Stomach (tissue), 19 donors: ENCODE measurements at places on chromosomes 5 and 9. TPM values are rescaled to one million over a fixed set of nuclear protein-coding genes. Genes with fewer than 3 reads are reported as not detected.

DNA sequence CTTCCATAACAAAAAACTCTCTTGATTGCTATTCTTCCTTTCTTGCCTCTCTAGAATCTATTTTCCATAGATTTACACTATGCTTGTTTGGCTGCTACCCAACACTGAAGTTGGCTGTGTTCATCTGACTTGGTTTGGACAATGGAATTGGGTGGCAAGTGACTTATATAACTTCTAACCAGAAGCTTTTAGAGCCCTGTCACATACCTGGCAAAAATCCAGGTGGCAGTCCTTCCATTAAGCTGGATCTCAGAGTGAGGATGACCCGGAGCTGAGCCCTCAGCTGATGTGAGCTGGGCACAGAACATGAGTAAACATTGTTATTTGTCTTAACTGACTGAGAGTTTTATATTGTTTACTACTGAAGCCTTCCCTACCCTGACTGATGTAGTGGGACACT is 225.7 kb downstream of the TLR4 start:
- H3K4me3 ChIP-seq: no peak overlapping the region
- H3K27me3 ChIP-seq: no peaks in the 10 kb centered on the region
- H3K27ac ChIP-seq: no peak overlapping the region
- no peaks in the 10 kb centered on the region for H3K36me3 ChIP-seq
- no peaks in the 10 kb centered on the region for H3K4me1 ChIP-seq

GRCh38 chr5:97628807-97629206 is 445.8 kb upstream of the RIOK2 start:
- no peaks in the 10 kb centered on the region for H3K27me3 ChIP-seq
- H3K4me1 ChIP-seq: no peaks in the 10 kb centered on the region
- no peak for DNase-seq
- H3K36me3 ChIP-seq: no peaks in the 10 kb centered on the region

- DNase-seq: no peak
- H3K27me3 ChIP-seq: no peaks in the 10 kb centered on the region
- no peak overlapping the region for H3K27ac ChIP-seq
- H3K4me1 ChIP-seq: no peaks in the 10 kb centered on the region
- no peak overlapping the region for H3K4me3 ChIP-seq
Observed at GRCh38 chr9:98558575-98558974, 150.2 kb downstream of the GABBR2 start.

- no peak for DNase-seq
- no peak overlapping the region for H3K4me3 ChIP-seq
- no peaks in the 10 kb centered on the region for H3K4me1 ChIP-seq
- H3K27ac ChIP-seq: no peak overlapping the region
- no peaks in the 10 kb centered on the region for H3K27me3 ChIP-seq
- no peaks in the 10 kb centered on the region for H3K36me3 ChIP-seq
Observed at GRCh38 chr9:31536471-31536870, 848.0 kb upstream of the ACO1 start.

- no peaks in the 10 kb centered on the region for H3K36me3 ChIP-seq
- peak; percentile 74 for DNase-seq
- H3K27ac ChIP-seq: no peak overlapping the region
- H3K27me3 ChIP-seq: no peaks in the 10 kb centered on the region
- H3K4me3 ChIP-seq: no peak overlapping the region
Observed at GRCh38 chr5:142246258-142246657, 78.6 kb downstream of the SPRY4 start.

- no peak overlapping the region for H3K4me3 ChIP-seq
- no peak overlapping the region for H3K27ac ChIP-seq
- H3K4me1 ChIP-seq: no peaks in the 10 kb centered on the region
- no peaks in the 10 kb centered on the region for H3K36me3 ChIP-seq
- no peak for DNase-seq
Observed at GRCh38 chr5:131226899-131227298, 37.0 kb upstream of the CDC42SE2 start.

- no peak overlapping the region for H3K27ac ChIP-seq
- no peak for DNase-seq
- no peaks in the 10 kb centered on the region for H3K36me3 ChIP-seq
- no peak overlapping the region for H3K4me3 ChIP-seq
- H3K4me1 ChIP-seq: no peaks in the 10 kb centered on the region
Observed at GRCh38 chr5:44495280-44495679, 106.1 kb upstream of the FGF10 start.

- H3K4me3 ChIP-seq: no peak overlapping the region
- no peaks in the 10 kb centered on the region for H3K4me1 ChIP-seq
- no peaks in the 10 kb centered on the region for H3K36me3 ChIP-seq
- peak; percentile 21 for DNase-seq
- H3K27ac ChIP-seq: no peak overlapping the region
Observed at GRCh38 chr9:108245331-108245730, 610.5 kb downstream of the ACTL7B start.

DNA sequence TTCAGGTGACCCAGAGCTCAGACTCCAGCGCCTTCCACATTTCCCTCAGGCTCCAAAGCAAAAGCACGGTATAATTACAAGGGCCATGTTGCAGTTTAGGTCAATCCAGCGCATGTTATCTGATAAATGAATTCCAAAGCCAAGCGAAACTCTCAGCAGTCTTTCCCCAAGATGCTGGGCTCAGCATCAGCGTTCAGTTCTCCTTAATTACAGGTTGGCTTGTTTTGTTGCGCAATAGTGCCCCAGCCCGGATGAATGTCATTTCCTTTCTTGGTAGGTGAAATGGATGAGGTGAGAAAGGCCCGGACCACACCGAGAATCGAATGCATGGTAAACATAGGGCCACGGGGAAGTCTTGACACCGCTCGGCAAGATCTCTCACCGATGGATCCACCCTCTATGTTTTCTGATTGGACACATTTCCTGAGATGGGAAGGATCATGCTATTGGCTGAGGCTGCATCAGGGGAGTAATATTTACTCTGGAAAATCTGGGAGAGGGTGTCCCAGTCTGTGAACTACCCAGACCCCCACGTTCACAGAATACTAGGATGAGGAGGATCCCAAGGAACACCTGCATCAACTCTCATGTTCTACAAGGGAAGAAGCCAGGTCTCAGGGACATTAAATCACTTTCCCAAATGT is 221.2 kb upstream of the ANKRD55 start:
- H3K4me1 ChIP-seq: no peaks in the 10 kb centered on the region
- H3K36me3 ChIP-seq: no peaks in the 10 kb centered on the region

- no peaks in the 10 kb centered on the region for H3K36me3 ChIP-seq
- H3K4me3 ChIP-seq: peak overlapping the region; percentile 36
- DNase-seq: no peak
Observed at GRCh38 chr9:99296291-99296951, 74.3 kb downstream of the SEC61B start.

GRCh38 chr9:96510258-96510657 is 60.3 kb downstream of the HABP4 start:
- no peaks in the 10 kb centered on the region for H3K4me1 ChIP-seq
- no peak for DNase-seq
- H3K4me3 ChIP-seq: no peak overlapping the region
- no peaks in the 10 kb centered on the region for H3K27me3 ChIP-seq

GRCh38 chr5:43642428-43642827 is 39.4 kb downstream of the NNT start:
- H3K36me3 ChIP-seq: peaks cover 21% of the 10 kb centered on the region
- no peak for DNase-seq
- no peaks in the 10 kb centered on the region for H3K27me3 ChIP-seq
- H3K4me3 ChIP-seq: no peak overlapping the region

DNA sequence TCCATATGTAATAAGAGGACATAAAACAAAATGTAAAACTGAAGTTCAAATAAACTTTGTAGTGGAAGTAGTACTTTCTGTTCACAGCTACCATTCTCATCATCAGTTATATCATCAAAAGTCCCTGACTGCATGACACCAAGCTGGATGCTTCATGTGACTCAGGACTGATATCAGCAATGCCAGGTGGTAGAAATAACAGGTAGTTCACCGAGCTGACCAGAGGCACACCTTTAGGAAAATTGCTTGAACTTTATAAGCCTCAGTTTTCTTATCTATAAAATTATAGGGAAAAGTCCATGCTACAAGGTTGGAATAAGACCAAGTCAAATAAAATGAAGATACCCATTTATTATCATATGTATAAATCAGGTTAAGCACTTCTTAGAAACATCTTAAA is 124.9 kb upstream of the PTGER4 start:
- no peak overlapping the region for H3K4me3 ChIP-seq
- no peak for DNase-seq
- H3K4me1 ChIP-seq: no peaks in the 10 kb centered on the region
- H3K36me3 ChIP-seq: no peaks in the 10 kb centered on the region
- no peak overlapping the region for H3K27ac ChIP-seq
- H3K27me3 ChIP-seq: no peaks in the 10 kb centered on the region

DNA sequence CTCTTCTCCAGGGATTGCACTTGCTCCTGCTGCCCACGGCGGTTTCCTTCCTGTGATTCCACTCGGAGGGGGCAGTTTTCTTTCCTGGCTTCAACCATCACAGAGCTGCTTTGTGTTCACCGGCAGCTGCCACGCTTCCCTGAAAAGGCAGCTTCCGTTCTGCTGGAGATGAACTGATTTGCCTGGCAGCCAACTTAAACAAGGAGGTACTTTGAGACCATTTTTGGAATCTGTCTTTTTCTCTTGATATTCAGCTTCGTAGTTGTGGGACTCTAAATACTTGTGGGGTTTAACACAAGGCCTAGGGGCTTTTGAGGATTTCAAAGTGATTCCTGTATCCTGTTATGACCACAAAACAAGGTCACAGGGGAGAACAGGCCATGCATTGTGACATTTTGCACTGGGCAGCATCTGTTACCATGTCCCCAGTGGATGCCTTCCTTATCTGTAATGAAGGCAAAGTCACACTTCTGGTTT is 192.0 kb downstream of the MTRR start:
- H3K27ac ChIP-seq: no peak overlapping the region
- DNase-seq: no peak
- H3K27me3 ChIP-seq: no peaks in the 10 kb centered on the region
- no peaks in the 10 kb centered on the region for H3K36me3 ChIP-seq
- no peaks in the 10 kb centered on the region for H3K4me1 ChIP-seq
- H3K4me3 ChIP-seq: no peak overlapping the region

- no peak for DNase-seq
- no peak overlapping the region for H3K4me3 ChIP-seq
- no peak overlapping the region for H3K27ac ChIP-seq
- H3K27me3 ChIP-seq: no peaks in the 10 kb centered on the region
- H3K4me1 ChIP-seq: no peaks in the 10 kb centered on the region
Observed at GRCh38 chr5:102578362-102578761, 79.6 kb upstream of the SLCO6A1 start.

- peak overlapping the region; percentile 59 for H3K27ac ChIP-seq
- H3K4me3 ChIP-seq: peak overlapping the region; percentile 11
- H3K27me3 ChIP-seq: no peaks in the 10 kb centered on the region
- peaks cover 16% of the 10 kb centered on the region for H3K4me1 ChIP-seq
- H3K36me3 ChIP-seq: no peaks in the 10 kb centered on the region
Observed at GRCh38 chr5:148808864-148809642, 17.4 kb upstream of the ADRB2 start.

DNA sequence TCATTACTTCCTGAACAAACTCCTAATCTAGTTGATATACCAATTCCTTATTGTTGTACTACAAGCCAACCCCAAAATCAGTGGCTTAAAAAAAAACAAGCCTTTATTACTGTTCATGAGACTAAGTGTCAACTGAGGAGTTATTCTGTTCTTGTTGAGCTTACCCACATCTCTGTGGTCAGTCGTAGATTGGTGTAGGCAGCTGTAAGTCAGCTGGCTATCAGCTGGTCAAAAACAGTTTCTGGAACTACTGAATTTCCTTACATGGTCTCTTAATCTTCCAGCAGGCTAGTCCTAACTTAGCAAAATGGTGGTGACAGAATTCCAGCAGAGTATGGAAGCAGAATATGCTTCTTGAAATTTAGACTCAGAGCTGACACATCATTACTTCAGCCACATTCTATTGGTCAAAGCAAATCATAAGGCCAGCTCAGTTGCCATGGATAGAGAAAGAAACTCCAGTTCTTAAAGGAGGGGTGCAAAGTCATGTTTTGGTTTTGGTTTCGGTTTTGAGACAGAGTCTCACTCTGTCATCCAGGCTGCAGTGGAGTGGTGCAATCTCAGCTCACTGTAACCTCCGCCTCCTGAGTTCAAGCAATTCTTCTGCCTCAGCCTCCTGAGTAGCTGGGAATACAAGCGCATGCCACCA is 386.1 kb upstream of the MPDZ start:
- H3K27ac ChIP-seq: no peak overlapping the region
- no peaks in the 10 kb centered on the region for H3K27me3 ChIP-seq
- peaks cover 3% of the 10 kb centered on the region for H3K4me1 ChIP-seq

GRCh38 chr9:107713470-107713869 is 223.9 kb upstream of the KLF4 start:
- no peak overlapping the region for H3K4me3 ChIP-seq
- H3K4me1 ChIP-seq: no peaks in the 10 kb centered on the region
- H3K36me3 ChIP-seq: no peaks in the 10 kb centered on the region
- H3K27me3 ChIP-seq: no peaks in the 10 kb centered on the region

DNA sequence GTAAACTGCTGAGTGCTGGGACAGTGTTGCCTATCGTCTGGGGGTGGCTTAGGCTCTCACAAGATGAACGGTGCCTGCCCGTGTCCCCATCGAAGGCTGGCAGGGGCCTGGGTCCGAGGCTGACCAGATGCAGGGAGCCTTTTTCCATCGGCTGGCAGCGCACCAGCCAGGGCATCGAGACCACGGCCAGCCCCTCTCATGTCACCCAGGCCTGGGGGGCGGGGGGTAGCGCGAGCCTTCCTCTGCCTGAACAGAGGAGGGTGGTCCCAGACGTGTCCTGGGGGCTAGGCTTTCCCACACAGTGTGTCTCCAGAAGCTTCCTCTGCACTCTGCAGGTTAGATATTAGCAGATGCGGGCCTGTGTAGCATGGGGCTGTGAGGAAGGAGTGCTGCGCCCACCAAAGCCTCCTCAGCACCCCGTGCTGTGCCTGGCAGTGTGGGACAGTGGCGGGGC is 17.3 kb downstream of the FGD3 start:
- H3K36me3 ChIP-seq: no peaks in the 10 kb centered on the region
- H3K4me1 ChIP-seq: peaks cover 13% of the 10 kb centered on the region
- no peak for DNase-seq
- H3K27me3 ChIP-seq: no peaks in the 10 kb centered on the region
- H3K27ac ChIP-seq: peak overlapping the region; percentile 75

DNA sequence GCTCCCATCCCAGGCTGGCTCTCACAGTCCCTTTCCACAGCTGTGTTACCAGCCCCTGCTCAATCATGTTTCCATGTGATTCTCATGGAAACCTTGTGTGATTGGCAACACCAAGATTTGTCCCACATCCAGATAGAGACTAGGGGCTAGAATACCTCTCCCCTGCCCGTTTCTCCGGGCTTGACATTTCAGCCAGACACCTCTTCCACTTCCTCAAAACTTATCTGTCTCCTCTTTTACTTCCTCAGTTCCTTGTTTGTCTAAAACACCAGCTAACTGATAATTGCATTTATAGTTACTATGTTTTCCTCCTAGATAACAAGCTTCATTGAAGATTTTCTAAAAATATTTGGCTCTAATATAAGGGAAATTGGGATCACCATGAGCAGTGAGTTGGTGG is 16.6 kb upstream of the KCNMB1 start:
- H3K36me3 ChIP-seq: no peaks in the 10 kb centered on the region
- no peak overlapping the region for H3K27ac ChIP-seq
- H3K27me3 ChIP-seq: no peaks in the 10 kb centered on the region
- no peaks in the 10 kb centered on the region for H3K4me1 ChIP-seq
- H3K4me3 ChIP-seq: no peak overlapping the region

MOB3B gene
- total RNA-seq: 20.1 TPM

FAM78A gene
- 1.2 TPM for total RNA-seq

LTC4S gene
- total RNA-seq: 9.6 TPM

NDST1 gene
- total RNA-seq: 21.6 TPM

ORM2 gene
- total RNA-seq: not detected

CD72 gene
- total RNA-seq: 18.7 TPM

C9orf40 gene
- not detected for total RNA-seq
